ENCODE measurements at places on chromosomes 5 and 9. TPM values are rescaled to one million over a fixed set of nuclear protein-coding genes. Genes with fewer than 3 reads are reported as not detected.

Gene SPATA31A3
- not detected for total RNA-seq

Gene CYLC2
- total RNA-seq = not detected

Gene HTR1A
- total RNA-seq = not detected

Gene DNAJC25
- total RNA-seq = 11.8 TPM

Gene IFNA2
- total RNA-seq = not detected

Gene SLC26A2
- 17.7 TPM for total RNA-seq

Gene ZBED3
- 7.3 TPM for total RNA-seq

Gene GABRA6
- not detected for total RNA-seq

Gene SLC25A2
- not detected for total RNA-seq

Gene PCDHB16
- 9.2 TPM for total RNA-seq

Gene AK8
- total RNA-seq = 2.1 TPM

Gene SLC34A1
- total RNA-seq = not detected

Gene EPB41L4A
- total RNA-seq = 39.2 TPM

Gene FOXD4L6
- not detected for total RNA-seq

Gene PCDHA6
- total RNA-seq = 5.6 TPM

Gene MIGA2
- total RNA-seq = 36.0 TPM

Gene PCDHB8
- 3.4 TPM for total RNA-seq

Gene JAKMIP2
- total RNA-seq = 18.3 TPM

Gene SURF1
- 18.3 TPM for total RNA-seq

Gene OTP
- total RNA-seq = not detected

Gene C7
- total RNA-seq = 7.5 TPM

Gene RASGRF2
- total RNA-seq = 55.9 TPM

Gene IL5
- not detected for total RNA-seq

Gene CCDC69
- total RNA-seq = 3.8 TPM

Gene ZNF618
- 29.5 TPM for total RNA-seq

Gene SPINK7
- total RNA-seq = not detected

Measured in camera-type eye (tissue), 1 donor.